CD4-positive, alpha-beta T cell treated with Interleukin-15 for 1 hour (primary cell): ENCODE measurements at places on chromosomes 1 and 21.

DNA sequence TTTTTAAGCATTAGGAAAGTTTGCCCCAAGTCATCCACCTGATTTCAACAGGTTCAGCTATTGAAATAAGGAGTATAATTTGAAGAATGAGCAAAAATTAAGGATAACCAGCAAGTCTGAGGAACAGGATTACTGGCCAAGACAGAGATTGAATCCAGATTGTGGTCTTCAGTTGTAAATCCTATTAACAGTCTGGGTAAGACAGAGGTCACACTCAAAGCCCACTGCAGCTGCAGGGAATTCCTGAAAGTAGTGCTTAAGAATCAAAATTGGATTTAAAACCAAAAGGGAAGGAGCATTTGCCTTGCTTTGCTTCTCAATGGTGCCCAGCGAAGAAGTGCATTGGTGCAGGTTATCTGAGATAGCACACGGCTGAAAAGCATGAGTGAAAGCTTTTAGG is 6.4 kb upstream of the LORICRIN start:
- DNase-seq, result no peak

GRCh38 chr1:61955261-61955660 is 213.0 kb downstream of the PATJ start:
- DNase-seq, result no peak

DNA sequence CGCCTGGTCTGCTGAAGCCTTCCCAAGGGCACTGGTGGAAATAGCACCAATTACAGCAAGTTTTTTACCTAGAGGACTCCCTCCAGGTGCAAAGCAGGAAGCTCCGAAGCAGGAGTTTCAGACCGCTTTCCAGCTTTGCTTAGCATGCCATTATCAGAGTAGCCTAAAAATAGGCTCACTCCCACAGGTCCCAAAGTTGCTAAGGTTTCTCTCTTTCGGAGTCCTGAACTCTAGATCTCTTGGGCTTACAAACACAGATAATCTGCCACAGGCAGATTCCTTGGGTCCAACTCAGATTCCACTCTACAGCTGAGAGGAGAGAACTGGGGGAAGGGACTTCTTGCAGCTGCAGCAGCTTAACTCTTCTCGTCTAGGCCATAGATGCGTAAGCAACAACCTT is 22.5 kb downstream of the ZMYND12 start:
- DNase-seq, result no peak

- no peak for DNase-seq
These were observed 18.4 kb downstream of the RIT1 start for GRCh38 chr1:155892796-155893195.
